ENCODE measurements at places on chromosomes 13 and 19. TPM values are rescaled to one million over a fixed set of nuclear protein-coding genes. Genes with fewer than 3 reads are reported as not detected.

DNA sequence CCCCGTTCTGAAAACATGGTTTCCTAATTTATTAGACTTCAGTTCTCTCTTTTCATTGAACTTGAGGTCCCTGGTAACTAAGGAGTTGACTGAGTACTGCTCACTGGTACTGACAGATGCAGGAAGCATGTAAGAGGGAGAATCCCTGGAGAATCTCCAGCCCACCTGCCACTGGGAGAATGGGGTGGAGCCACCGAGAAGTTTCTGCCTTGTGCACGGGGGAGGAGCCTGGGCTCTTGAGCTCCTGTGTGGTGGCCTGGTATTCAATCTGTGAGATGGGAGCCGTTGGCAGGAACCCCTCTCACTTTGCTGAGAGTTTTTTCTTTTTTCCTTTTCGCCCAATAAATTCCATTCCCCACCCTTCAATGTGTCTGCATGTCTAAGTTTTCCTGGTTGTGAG is 13.2 kb upstream of the AKAP11 start:
- no peak for DNase-seq

- DNase-seq = no peak
These were observed 4.8 kb upstream of the LAMP1 start for GRCh38 chr13:113292021-113292862.

DNA sequence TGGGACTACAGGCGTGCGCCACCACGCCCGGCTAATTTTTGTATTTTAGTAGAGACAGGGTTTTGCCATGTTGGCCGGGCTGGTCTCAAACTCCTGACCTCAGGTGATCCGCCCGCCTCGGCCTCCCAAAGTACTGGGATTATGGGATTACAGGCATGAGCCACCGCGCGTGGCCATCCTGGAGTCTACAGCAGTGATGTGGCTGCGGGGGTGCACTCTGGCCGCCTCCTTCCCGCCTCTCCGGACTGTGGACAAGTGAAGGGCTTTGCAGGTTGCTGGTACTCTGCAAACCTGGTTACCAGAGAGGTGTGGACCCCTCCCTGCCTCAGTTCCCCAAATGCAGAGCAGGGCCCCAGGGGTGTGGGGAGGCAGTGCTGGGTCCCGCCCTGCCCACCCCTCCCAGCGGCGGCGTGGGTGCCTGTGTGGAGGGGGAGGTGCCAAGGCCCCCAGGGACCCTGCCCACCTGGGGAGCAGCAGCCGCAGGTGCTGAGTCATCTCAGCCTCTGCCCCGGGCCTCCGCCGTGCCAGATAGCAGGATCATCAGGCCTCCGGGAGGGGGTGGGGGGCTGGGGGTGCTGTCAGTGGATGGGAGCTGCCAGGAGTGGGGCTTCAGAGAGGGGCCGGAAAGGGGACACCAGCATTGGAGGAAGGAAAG is 23.1 kb downstream of the ARID3A start:
- DNase-seq = no peak

NLRP9 gene
- total RNA-seq = not detected

ZNF442 gene
- 1.8 TPM for total RNA-seq

WDR62 gene
- total RNA-seq = 0.72 TPM

All from omental fat pad (tissue), 4 donors.